HuH-7 (cell line): ENCODE measurements at places on chromosomes 13 and 19.

GRCh38 chr13:45063261-45063860 is 56.9 kb upstream of the GTF2F2 start:
- no peak for DNase-seq

GRCh38 chr13:41452462-41452861 is 4.9 kb upstream of the RGCC start:
- DNase-seq: no peak

GRCh38 chr13:51687947-51688714 is 103.9 kb downstream of the WDFY2 start:
- no peak for DNase-seq

GRCh38 chr13:44312834-44313551 is 60.6 kb upstream of the SERP2 start:
- no peak for DNase-seq

DNA sequence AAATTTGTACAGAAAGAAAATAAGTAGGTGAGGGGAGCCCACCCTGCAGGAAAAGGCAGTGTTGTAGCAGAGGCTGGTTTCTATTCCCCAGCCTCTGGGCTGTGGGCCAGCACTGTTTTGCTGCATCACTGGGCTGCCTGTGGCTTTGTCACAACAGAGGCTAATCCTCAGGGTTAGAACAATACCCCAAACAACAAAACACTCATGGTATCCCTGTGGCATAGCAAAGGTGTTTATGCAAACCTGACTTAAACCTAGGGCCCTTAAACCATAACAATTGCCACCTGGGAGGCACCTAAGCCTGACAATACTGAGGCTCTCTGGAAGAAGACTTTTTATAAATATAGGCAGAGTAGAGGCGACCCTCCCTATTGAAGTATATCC is 314.7 kb downstream of the OLFM4 start:
- no peak for DNase-seq

DNA sequence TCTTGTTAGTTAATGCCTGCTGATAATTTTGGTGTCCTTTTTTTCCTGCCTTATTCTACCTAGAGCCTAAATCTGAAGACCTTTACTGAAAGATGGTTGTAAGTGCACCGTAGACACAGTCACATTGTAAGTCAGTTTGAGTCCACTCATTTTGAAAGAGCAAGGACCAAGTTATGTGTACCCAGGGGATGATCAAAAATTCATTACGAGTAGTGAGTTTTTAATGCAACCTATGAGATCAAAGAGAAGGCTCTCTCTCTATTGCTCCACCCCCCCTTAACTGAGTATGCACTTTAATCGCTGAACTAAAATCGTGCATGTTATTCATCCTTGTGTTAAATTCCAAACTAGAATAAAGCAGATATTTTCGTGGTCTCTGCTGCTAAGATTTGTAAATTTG is 1.8 kb downstream of the RAP2A start:
- no peak for DNase-seq

GRCh38 chr13:94556041-94556440 is 39.9 kb downstream of the TGDS start:
- no peak for DNase-seq

DNA sequence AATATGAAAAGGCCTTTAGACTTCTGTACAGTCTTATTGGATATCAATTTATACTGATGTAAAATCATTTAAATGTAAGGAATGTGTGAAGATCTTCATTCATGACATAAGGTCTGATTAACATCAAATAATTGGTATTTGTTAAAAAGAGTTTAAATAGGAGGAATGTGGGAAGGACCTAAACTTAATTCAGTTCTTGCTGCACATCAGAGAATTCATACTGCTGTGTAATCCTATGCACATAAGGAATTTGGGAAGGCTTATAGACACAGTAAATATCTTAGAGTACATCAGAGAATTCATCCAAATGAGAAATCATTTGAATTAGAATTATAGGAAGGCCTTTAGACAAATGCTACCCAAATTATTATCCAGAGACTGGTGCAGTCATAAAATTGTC is 21.7 kb downstream of the ZNF283 start:
- no peak for DNase-seq
